T1000 (cell line): ENCODE measurements at places on chromosomes 7 and 10.

GRCh38 chr10:76337641-76338040 is 906.2 kb downstream of the LRMDA start:
- no peak for DNase-seq

DNA sequence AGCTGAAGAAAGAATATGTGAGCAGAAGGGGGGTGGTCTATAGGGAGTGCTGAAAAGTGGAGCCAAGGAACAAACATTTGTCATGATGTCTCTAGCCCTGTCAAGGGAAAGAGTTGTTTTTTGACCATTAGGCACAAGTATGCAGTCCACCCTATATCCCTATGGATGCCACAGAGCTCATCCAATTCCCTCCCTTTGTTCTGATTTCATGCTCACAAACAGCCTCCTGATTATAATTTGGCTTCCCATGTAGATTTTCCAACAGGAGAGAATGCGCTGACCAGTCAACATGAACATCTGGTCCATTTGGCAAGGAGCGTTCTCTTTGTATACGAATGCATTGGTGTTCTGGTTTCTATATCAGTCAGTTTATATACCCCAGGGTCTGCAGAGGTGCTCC is 12.1 kb upstream of the CEP41 start:
- DNase-seq = no peak

DNA sequence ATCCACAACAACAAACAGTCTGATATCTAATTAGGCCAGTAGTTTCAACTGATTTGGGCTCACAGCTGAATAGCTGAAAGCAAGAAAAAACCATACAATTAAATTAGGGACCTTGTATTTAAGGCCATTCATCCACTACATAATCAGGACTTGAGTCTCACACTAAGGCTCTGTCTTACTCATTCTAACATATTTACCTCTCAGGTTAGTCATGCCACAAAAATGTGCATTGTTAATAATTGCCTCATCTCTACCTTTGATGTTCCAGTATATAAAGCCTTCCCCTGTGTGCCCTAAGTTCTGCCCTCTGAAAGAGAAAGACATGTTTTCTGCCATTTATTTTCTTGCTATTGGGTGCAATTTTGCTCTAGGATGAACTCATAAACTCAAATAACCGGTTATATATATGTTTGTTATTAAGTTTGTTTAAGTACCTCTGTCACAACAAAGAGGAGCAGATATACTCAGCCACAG is 5.3 kb upstream of the C1GALT1 start:
- DNase-seq = no peak

DNA sequence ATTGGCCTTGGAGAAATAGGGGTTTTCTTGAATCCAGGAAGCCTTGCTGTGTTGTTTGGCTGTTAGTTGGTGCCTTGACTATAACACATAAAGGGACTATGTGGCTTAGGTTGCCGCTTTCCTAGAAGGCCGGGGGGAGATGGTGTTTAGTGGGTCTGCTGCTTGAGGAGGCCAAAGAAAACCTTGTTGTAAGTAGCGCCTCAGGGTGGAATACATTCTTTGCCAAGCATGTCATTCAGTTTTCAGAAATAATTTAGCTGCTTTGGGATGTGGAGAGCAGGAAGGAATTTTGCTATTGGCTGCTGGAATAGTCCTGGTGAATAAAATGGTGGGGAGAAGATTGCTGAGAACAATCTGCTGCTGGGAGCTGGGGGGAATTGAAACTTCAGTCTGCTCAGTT is 132.9 kb upstream of the WNT16 start:
- no peak for DNase-seq

- no peak for DNase-seq
These were observed 163.4 kb upstream of the NFE2L3 start for GRCh38 chr7:25988640-25989039.

- no peak for DNase-seq
These were observed 173.2 kb downstream of the ZNF438 start for GRCh38 chr10:30858499-30858898.

GRCh38 chr7:135792363-135792668 is 43.7 kb upstream of the FAM180A start:
- DNase-seq = no peak

- no peak for DNase-seq
These were observed 2.8 kb downstream of the FAM180A start for GRCh38 chr7:135745703-135746312.

- DNase-seq = no peak
These were observed 149.1 kb upstream of the ADO start for GRCh38 chr10:62655337-62655994.

DNA sequence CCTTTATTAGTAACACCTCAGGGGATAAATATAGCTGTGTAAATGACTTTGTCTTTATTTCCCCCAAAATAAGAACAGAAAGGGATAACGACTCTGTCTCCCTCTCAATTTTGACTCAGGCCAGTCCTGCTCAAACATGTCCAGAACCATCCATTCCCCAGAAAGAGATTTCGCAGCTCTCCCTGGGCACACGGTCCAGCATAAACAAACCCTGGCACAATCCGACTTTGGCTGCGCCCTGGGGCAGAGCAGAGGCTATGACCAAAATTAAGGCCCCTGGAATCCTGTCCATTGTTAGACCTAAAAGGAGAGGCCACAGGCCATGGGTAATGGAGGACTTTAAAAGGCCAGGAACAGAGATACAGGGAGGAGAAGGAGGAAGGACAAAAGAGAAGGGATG is 99.1 kb downstream of the PRPF18 start:
- no peak for DNase-seq

DNA sequence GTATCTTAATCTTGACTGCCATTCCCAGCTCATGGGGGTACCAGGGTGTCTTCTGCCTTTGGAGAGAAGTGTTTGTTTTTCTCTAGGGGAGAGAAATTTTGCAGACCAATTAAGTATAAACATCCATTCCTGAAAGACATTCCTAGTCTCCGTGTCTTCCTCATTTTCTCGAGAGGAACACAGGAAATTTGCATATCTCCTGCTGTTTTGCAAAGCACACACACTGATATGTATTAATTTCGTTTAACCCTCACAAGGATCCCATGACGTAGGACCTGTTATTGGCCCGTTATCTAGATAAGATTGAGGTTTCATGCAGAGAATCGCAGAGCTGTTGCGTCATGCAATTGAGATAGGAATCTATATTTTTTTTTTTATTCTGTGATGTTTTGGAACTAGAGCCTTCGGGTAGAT is 944 bp downstream of the RHBDD2 start:
- DNase-seq = no peak

DNA sequence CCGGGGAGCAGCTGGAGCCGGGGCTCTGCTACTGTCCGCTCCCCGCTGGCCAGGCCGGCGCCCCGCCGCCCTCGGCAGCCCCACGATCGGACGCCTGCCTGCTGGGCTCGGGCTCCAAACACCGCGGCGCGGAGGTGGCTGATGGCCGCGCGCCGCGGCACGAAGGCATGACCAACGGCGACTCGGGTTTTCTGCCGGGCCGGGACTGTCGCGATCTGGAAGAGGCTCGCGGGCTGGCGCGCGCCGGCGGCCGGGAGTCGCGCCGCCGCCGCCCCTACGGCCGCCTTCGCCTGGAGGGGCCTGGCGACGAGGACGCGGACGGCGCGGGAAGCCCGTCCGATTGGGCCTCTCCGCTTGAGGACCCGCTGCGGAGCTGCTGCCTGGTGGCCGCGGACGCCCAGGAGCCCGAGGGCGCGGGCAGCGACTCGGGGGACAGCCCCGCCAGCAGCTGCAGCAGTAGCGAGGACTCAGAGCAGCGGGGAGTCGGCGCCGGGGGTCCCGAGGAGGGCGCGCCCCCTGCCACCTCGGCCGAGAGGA is 570 bp downstream of the TBC1D12 start:
- no peak for DNase-seq

GRCh38 chr7:16816824-16817223 is 12.0 kb upstream of the AGR2 start:
- DNase-seq = no peak

- DNase-seq = no peak
These were observed 70.3 kb downstream of the ORC5 start for GRCh38 chr7:104137511-104137910.

DNA sequence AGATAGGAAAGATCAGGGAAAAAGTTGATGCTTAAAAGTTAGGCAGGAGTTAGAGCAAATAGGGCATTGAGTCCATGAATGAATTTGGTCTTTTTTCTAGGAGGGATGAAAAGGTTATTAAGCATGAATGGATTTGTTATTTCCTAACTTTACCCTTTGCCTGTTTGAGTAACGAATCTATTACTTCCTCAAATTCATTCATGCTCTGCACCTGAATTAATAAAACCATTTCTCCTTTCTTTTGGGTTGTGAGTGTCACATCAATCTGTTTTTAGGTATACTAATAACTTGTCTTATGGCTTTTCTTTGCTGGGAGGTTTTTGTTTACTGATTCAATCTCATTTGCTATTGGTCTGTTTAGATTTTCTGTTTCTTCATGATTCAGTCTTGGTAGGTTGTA is 1217.7 kb upstream of the CELF2 start:
- no peak for DNase-seq

GRCh38 chr7:36192053-36192824 is 39.2 kb downstream of the EEPD1 start:
- DNase-seq = no peak

- DNase-seq = no peak
These were observed 34.0 kb downstream of the CH25H start for GRCh38 chr10:89173075-89173474.

GRCh38 chr7:159040146-159040545 is 104.5 kb downstream of the VIPR2 start:
- no peak for DNase-seq

GRCh38 chr10:97150616-97151015 is 35.1 kb downstream of the SLIT1 start:
- DNase-seq = no peak

GRCh38 chr10:76624470-76624869 is 1013.1 kb downstream of the KCNMA1 start:
- no peak for DNase-seq

GRCh38 chr10:15242261-15242840 is 73.9 kb upstream of the NMT2 start:
- no peak for DNase-seq

DNA sequence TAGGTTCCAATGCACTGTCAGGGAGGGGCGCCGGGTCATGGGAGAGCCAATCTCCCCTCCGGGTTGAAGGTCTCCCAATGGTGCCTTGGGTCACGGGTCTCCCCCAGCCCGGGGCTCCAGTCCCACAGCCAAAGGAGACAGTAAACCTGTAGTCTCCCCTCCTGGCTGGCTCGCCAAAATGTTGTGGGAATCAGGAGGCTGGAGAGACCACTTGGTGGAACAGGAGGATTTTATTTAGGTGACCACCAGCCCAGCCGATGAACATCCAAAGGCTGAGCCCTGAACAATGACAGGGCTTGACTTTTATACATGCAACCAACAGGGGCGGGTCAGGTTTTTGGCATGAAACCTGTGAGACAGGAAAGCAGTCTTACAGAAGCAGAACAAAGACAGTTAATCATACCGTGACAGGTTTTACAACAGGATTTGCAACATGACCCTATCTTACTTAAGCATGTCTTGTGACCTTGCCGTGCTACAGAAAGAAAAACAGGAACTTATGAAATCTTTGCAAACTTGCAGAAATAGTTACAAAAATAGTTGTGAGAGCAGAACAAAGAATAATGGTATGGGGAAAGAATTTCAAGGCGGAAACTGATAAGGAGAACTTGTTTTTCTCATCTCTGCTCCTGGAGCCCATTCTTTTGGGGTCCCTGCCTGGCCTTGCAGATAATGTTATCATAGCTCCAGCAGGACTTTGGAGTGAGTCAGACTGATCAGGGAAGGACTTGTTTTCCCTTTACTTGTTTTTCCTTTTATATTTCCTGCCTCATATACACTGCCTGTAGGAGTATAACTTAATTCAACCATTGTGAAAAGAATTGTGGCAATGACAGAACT is 7.1 kb downstream of the ERV3-1 start:
- no peak for DNase-seq

- DNase-seq = no peak
These were observed 37.2 kb downstream of the IKZF1 start for GRCh38 chr7:50341724-50342123.

DNA sequence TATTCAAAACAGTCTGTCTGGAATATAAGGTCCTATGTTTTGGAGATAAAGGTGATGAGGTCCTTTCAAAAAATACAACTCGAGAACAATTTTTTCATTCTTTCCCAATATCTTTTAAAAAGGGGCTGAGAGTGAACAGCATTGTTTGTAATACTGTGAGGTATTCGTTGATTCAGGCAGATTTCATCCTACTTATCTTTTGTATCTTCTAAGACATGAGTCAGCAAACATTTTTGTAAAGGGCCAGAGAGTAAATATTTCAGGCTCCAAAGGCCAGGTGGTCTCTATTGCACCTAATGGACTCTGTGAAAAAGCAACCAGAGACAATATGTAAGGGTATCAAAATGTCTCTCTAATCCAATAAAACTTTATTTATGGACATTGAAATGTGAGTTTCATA is 8.1 kb upstream of the ANK3 start:
- no peak for DNase-seq

DNA sequence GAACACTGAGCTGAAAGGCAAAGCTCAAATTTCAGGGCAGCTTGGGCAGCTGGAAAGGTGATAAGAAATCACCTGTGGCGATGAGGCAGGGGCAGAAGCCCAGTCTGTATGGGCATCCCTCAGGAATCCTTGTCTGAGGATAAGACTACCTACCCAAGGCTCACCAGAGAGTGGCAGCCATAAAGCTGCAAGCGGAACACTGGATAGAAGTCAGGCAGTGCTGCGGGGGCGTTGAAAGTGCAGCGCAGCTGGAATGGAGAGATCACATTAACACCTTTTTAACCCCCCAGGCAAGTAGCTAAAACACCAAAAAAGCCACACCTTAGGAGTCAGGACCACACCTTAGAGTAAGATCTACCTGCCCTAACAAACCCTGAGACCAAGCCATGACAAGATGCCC is 38.2 kb downstream of the ABCB5 start:
- no peak for DNase-seq

- DNase-seq = no peak
These were observed 99.7 kb upstream of the DDC start for GRCh38 chr7:50664937-50665336.

DNA sequence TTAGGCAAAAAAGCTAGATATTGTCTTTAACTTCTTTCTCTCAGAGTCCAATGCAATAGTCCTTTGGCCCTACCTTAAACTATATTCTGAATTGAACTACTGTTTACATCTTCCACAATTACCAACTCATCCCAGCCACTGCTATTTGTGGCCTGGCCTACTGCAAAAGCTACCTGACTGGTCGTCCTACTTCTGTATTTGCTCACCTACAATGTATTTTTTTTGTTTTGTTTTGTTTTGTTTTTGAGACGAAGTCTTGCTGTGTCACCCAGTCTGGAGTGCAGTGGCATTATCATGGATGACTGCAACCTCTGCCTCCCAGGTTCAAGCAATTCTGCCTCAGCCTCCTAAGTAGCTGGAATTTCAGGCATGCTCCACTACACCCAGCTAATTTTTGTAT is 51.2 kb downstream of the ARL4A start:
- no peak for DNase-seq

DNA sequence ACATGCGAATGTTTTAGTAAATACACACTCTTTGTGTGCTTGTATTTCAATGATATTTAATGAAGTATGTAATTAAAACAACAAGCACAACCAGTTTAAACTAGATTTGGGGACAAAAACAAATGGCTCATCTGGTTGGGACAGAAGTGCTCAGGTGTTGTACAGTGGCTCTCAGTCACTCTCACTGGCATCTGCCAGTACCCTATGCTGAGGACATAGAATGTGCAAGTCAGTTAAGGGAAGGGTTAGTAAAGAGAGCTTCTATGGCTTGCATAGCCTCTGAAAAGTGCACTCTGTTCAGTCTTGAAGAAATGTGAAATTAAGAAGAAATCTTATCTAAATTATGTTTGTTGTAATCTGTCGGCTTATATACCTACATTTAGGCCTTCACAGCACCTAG is 183.0 kb downstream of the LRRC4 start:
- DNase-seq = no peak
